ENCODE measurements at places on chromosomes 5 and 9.

GRCh38 chr9:134243778-134244467, 79.6 kb upstream of the RNU6ATAC start:
- no peak for DNase-seq

DNA sequence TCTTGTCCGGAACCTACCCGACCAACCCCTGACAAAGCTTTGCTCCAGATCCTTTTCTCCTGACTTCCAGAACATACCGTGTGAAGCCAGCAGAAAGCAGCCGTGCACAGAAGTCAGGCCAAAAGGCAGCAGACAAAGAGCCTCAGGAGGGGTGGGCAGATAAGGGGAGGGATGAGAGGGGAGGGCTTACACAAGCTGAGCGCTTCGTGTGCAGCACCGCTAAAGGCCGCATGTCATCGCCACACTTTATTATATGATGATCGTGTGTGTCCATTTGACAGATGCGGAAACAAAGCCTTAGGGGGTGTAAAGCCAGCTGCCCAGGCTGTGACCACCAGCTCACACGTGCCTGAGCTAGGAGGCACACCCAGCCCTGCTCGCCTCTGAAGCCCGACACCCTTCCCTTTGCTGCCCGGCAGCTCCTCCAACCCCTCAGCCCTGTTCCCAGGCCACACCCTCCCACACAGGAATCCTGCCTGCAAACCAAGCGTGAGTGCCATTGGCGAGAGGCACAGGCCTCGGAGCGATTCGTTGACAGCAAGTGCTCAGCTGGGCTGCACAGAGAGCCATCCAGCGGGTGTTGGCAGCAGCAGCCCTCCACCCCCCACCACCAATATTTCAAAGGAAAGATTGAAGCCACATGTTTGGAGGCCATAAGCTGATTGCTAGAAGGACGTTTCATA, 170.5 kb upstream of the SMIM23 start:
- DNase-seq: no peak

DNA sequence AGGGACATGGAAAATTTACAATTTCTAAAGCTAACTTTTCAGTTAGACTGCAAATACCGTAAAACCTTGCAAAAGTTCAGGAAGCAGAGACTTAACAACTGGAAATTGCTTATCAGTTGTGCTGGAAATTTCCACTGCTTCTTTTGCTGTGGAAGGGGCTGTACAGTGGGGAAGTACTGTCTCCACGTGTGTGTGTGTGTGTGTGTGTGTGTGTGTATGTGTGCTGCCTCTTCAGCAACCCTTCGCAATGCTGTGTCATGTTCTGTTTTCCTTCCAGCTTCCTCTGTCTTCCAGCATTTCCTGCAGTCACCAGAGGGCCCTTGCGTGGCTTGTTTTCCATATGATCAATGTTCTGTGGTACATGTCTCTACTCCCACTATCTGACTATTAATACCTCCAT, 87.5 kb upstream of the RANBP3L start:
- DNase-seq: no peak

DNA sequence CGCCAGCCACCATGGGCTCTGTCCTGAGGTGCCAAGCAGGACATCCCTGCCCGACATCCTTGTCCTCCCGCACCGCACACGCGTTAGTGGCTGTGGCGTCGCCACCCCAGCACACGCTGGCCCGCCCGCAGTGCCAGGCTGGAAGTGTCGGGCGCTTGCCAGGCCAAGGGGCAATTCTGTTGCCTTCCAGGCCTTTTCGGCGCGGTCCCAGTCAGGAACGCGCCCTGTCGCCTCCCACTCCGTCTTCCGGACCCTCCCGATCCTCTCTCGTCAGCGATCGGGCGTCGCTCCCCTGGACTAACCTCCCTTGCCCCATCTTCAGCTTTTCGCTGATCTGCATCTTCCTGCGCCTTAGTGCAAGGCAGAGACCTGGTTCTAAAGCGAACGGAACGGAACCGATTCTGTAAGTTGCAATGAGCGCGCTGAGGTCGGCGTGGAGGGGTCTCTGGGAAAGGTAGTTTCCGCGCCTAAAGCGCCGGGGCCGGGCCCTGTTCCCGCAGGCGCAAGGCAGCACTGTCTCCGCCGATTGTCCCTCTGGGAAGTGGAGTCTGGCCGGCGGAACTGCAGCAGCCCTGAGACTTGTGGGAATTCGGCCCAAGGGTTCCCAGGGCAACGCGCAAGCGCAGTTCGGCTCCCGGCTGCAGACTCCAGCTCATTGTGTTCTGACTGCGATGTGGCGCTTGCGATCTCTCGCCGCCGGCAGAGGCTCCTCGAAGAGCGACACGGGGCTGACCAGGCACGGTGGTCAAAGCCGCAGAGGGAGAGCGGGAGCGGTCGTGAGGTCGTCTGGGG, at the start of gene ZNF454:
ZNF454 (plus strand) TSS at position 630 of the 792 bp plus-strand sequence. CDS start 1,594 bp downstream, outside the sequence.
- DNase-seq: peak; percentile 54

DNA sequence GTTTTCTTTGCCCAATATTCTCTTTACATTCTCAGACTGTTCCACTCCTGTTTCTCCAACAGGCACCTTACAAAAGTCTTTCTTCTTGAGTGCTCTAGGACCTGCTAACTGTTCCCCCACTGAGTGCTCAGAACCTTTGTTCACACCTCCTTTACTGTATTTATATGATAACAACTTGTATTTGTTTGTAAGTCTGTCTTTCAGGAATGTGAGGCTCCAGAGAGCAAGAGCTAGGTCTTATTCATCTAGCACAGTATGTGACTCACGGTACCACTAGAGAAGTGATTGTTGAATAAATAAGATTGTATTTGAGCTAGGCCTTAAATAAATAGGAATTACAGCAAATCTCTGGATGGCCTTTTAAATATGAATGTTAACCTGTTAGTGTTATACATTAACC, 42.5 kb upstream of the MYOT start:
- DNase-seq: peak; percentile 34

DNA sequence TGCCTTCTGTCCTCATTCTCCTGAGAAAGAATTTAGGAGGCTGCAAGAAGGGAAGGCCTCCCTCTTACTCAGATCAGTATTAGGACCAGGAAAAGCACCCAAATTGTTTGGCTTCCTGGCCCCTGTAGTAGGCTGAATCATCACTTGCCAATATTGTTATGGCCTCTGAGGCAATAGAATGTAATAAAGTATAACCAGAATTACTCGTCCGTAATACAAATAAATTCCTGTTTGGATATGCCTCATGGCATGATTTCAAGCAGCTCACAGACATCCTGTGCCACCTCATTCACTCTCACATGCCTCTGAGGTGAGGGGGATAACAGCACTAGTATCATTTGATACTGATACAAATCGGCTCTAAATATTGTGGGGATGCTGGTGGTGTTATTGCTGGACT, 427.3 kb downstream of the ISL1 start:
- DNase-seq: peak; percentile 56

- DNase-seq: no peak
These were observed 60.5 kb downstream of the TNFSF8 start for GRCh38 chr9:114869845-114870244.

DNA sequence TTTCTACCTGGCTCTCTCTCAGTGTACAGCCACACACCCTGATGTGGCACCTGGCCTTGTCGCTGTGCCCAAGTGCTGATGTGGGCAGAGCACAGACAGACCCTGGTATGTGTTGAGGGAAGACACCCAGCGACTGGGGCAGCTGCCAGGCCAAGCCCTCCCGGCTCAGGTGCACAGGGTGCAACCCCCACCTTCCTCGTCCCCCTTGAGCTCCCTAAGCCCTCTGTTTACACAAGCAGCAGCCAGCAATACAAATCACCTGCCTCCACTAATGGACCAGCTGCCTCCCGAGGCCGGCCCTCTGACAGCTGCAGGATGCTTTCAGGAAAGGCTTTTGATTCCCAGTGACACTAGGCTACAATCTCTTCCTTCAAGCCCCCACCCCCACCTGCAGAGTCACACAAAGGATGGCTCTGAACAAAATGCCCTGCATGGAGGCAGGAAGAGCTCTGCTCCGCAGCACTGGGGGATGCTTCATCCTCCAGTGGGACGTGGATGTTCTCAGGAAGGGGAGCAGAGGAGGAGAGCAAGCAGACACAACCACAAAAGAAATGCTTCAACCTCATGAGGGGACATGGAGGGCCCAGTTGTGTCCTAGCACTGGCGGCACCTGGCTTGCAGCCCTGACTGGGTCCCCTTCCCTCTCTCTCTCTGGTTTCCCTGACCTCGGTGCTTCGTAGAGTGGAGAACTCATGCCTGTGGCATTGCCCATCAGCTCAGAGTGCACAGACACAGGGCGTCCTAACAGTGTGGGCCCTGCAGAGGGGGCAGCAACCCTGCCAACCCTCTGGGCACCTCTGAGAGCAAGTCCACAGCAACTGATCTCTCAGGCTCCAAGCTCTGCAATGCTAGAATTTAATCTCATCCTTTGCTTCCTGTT, 140.8 kb downstream of the BARX1 start:
- no peak for DNase-seq
